ENCODE measurements at places on chromosomes 13 and 19. TPM values are rescaled to one million over a fixed set of nuclear protein-coding genes. Genes with fewer than 3 reads are reported as not detected.

DNA sequence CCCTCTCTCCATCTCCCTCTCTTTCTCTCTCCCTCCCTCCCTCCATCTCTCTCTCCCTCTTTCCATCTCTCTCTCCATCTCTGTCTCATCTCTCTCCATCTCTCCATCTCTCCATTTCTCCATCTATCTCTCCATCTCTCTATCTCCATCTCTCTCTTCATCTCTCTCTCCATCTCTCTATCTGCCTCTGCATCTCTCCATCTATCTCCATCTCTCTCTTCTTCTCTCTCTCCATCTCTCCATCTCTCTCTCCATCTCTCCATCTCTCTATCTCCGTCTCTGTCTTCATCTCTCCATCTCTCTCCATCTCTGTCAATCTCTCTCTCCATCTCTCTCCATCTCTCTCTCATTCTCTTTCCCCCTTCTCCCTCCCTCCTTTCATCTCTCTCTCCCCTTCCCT is 56.1 kb upstream of the NFIC start:
- DNase-seq = no peak

DNA sequence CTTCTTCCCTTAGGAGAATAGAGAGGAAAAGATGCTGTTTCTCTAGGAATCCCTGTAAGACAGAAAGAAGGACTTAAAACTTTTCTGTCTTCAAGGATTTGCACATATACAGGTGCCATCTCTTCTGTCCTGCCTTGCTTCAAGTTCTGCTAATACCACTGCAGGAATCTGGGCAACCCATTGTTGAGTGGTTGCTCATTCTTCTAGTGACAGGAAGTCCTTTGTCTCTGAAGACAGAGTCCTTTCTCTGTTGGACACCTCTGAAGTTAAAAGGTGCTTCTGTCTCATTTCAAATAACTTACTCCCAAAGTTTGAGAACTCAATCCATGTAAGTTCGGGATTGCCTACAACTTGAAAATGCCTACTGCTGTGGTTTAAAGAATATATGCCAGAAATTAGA is 114.4 kb upstream of the TMTC4 start:
- no peak for DNase-seq

TEAD2 gene
- total RNA-seq = 74.5 TPM

DNA sequence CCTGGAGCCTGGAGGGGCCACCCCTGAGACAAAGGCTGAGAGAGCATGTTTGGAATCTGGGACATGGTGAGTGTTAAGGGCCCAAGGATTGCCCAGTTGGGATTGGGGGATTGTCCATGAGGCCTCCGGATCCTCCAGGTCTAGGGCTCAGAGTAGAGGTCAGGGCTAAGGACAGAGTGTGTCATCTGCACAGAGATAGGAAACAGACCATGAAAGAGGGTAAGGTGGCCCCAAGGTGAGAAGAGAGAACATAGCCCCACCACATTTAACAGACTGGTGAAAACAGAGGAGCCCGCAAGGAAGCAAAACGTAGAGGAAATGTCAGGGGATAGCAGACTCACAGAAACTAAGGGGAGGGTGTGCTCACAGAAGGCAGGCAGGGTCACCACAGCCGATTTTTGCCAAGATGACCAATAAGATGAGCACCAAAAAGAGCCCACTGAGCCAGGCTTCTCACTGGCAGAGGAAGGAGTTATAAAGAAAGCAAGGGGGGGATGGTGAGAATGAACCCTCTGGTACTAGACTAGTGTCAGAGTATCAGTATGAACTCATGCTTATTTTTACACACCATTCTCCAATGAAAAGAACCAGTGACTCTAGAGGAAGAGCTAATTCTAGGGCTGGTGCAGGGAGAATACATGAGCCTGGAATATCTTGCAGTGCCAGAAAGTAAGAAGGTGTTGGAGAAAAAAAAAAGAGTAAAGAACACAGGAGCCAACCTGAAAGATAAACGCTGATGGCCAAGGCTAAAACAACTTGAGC is 17.5 kb downstream of the DYRK1B start:
- no peak for DNase-seq

DNA sequence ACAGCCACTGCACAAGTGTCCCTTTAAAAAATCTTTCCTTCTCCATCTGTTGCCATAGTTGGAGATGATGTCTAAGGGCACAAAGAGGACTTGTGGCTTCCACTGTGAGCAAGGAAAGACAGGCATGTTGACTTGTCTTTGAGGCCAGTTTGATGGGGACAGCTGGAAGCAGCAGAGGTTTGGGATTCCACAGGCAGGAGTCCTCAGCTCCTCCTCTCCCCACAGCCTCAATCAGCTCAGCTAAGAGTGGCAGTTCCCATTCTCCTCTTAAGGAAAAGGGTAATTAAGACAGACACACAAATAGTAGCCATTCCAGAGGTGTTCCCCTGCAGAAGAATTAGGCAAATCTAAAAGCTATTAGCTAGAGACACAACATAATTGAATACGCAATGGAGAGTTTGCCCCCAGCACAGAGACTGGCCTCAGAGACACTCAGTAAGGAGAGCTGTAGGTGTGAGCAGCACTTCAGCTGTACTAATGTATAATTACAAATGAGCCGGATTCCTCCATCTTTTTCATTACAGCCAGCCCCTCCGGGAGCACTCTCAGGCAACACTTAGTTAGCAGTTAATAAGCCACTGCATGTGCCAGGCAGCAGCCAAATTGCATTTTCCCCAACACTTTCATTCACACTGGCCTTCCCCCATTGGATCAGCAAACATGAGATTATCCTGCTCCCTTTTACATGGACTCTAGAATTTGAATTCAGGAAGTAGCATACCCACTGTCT is 434.0 kb downstream of the FOXO1 start:
- DNase-seq = no peak

DNA sequence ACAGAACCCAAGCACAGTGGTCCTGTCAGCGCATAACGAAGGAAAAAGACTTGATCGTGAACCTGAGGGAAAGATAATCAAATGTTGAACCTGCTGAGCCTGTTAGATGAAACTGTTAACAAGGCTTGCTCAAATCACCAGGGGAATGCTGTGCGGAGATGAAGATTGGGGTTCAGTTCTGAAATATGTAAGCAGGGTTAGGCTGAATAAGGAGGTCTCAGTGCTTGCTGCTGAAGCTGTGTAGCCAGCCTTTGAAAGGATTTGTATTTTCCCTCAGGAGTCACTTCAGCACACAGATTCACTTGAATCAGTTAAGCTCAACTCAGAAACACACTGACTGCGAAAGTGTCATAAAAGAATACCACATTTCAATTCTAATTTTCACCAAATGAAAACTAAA is 793.5 kb downstream of the OLFM4 start:
- DNase-seq = no peak

COX7A1 gene
- total RNA-seq = not detected

GRCh38 chr13:42378383-42378780 is 106.4 kb downstream of the AKAP11 start:
- no peak for DNase-seq

IGFL3 gene
- not detected for total RNA-seq

FGF22 gene
- total RNA-seq = 0.29 TPM

- no peak for DNase-seq
Observed at GRCh38 chr13:30804474-30804873, 69.1 kb downstream of the ALOX5AP start.

ZNF506 gene
- 12.8 TPM for total RNA-seq

- no peak for DNase-seq
Observed at GRCh38 chr19:50252111-50252886, 48.9 kb downstream of the MYH14 start.

- no peak for DNase-seq
Observed at GRCh38 chr13:54758795-54759194, 1730.2 kb downstream of the OLFM4 start.

ZNF20 gene
- total RNA-seq = 2.2 TPM

BRSK1 gene
- total RNA-seq = 16.1 TPM

CYP4F8 gene
- not detected for total RNA-seq

- DNase-seq = no peak
Observed at GRCh38 chr19:39303373-39304184, 7.4 kb downstream of the IFNL1 start.

DNA sequence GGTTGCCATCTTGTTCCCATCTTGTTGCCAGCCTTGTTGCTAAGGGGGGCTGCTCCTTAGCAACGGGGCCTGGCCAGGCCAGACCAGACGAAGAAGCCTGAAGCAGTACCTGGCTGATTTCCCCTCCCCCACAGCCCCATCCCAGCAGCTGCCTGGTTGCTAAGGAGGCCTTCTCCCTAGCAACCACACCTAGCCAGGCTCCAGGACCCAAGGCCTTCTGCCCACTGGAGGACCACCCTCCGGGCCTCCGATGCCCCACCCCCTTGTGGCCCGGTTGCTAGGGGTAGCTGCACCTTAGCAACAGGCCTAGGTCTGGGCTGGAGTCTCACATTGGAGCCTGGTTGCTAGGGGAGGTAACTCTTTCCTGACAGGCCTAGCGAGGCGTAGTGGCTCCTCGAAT is 3.9 kb downstream of the PRRG2 start:
- no peak for DNase-seq

LGALS7B gene
- not detected for total RNA-seq

All from epithelial cell of proximal tubule (primary cell).